ENCODE measurements at places on chromosomes 5 and 9. TPM values are rescaled to one million over a fixed set of nuclear protein-coding genes. Genes with fewer than 3 reads are reported as not detected.

DNA sequence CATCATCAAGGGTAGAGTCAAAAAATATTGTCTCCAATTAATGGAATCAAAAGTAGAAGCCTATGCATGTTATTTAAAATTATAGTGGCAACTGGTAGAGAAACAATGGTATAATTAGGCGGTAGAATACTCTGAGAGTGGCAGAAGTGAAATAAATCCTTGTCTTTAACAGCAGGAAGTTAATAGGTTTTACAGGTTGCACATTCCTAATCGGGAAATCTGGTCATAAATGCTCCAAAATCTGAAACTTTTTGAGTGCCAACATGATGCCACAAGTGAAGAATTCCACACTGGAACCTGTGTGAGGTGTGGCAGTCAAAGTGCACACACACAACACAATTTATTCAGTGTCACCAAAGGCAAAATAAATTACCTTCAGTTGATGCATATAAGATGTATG is 433.4 kb downstream of the TAF11L14 start:
- H3K4me1 ChIP-seq, result no peaks in the 10 kb centered on the region
- no peaks in the 10 kb centered on the region for H3K27me3 ChIP-seq
- no peaks in the 10 kb centered on the region for H3K36me3 ChIP-seq
- no peak for DNase-seq
- no peak overlapping the region for H3K4me3 ChIP-seq

Gene NINJ1
- total RNA-seq, result 7.6 TPM

- no peaks in the 10 kb centered on the region for H3K36me3 ChIP-seq
- no peaks in the 10 kb centered on the region for H3K27me3 ChIP-seq
- no peak for DNase-seq
- no peaks in the 10 kb centered on the region for H3K4me1 ChIP-seq
- H3K4me3 ChIP-seq, result no peak overlapping the region
Measured at GRCh38 chr5:16007750-16008415, 171.7 kb downstream of the MARCHF11 start.

Gene HRH2
- total RNA-seq, result not detected

Gene EQTN
- not detected for total RNA-seq

GRCh38 chr5:59299006-59299405 is 594.5 kb downstream of the PDE4D start:
- no peaks in the 10 kb centered on the region for H3K4me1 ChIP-seq
- no peaks in the 10 kb centered on the region for H3K36me3 ChIP-seq
- no peaks in the 10 kb centered on the region for H3K27me3 ChIP-seq
- no peak overlapping the region for H3K27ac ChIP-seq

DNA sequence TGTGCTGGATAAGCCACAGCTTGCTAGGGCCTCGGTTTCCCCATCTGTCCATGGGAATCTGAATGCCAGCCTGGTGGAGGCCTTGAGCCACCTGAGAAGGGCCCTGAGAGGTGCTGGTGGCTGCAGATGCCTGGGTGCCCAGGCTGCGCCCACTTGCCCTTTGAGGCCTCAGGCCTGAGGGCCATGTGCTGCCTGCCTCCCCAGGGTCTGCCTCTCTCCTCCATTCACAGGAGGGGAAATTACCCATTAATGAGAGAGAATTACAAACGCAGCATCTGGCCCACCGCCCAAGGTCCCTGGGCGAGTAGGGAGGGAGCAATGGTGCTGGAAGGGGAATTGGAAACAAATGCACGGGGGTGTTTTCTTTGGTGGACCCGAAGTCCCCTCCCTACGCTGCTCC is 59.6 kb downstream of the BARX1 start:
- DNase-seq, result no peak
- no peaks in the 10 kb centered on the region for H3K4me1 ChIP-seq
- no peaks in the 10 kb centered on the region for H3K27me3 ChIP-seq
- H3K4me3 ChIP-seq, result no peak overlapping the region
- H3K36me3 ChIP-seq, result no peaks in the 10 kb centered on the region
